Vagina (tissue), 2 donors: ENCODE measurements at places on chromosomes 1 and 21.

DNA sequence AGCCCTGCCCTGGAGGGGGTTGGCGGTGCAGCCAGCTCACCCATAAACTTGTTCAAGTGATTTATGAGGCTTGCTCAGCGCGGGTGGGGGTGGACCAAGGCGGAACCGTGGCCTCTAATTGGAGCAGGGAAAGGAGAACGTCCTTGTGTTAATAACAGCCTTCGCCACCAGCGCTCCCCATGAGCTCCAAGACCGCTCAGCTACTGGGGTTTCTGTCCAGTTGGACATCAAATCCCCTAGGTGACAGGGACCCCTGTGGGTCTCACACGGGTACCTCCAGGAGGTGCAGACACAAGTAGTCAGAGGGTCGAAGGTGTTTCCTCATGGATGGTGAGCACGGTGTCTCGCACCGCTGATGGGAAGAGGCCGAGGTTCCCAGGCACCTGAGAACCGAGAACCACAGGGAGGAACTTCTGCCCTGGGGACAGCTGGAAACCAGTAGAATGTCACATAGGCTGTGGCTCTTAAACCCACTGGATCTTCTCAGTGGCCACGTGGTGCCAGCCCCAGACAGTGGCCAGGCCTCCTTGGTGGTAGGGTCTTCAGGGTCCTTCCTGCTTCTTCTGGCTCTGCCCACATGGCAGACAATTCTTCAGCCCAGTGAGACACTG, 3.7 kb upstream of the ACTRT2 start:
- DNase-seq: no peak

GRCh38 chr1:20698195-20698910, 19.5 kb downstream of the KIF17 start:
- DNase-seq: no peak

GRCh38 chr1:200802865-200803512, 64.3 kb downstream of the CAMSAP2 start:
- DNase-seq: no peak

GRCh38 chr21:31554511-31555022, 104.9 kb upstream of the SOD1 start:
- DNase-seq: no peak

DNA sequence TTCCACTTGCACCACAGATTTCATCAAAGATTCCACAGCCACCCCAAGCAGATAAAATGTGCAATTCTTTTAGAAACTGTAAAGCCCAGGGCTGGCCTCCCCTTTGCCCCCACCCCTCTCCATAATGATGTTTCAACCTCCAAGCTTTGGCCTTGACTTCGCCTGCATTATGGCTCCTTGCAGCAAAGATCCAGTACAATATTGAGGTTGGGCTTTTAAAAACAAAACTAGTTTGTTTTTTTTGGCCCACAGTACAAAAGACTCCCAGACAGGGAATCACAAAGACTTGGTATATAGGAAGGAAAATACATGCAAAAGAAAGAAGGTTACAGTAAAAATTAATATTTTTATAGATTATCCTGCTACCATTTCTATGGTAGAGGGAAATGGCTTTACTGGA, 356.5 kb upstream of the PTBP2 start:
- DNase-seq: no peak

GRCh38 chr1:166969074-166969677, 6.2 kb downstream of the ILDR2 start:
- DNase-seq: no peak

- DNase-seq: no peak
These were observed 53.4 kb downstream of the RPS6KA1 start for GRCh38 chr1:26582836-26583460.

GRCh38 chr1:197304638-197305200, 36.7 kb downstream of the CRB1 start:
- DNase-seq: no peak

GRCh38 chr1:55074455-55074854, 35.1 kb downstream of the PCSK9 start:
- no peak for DNase-seq

DNA sequence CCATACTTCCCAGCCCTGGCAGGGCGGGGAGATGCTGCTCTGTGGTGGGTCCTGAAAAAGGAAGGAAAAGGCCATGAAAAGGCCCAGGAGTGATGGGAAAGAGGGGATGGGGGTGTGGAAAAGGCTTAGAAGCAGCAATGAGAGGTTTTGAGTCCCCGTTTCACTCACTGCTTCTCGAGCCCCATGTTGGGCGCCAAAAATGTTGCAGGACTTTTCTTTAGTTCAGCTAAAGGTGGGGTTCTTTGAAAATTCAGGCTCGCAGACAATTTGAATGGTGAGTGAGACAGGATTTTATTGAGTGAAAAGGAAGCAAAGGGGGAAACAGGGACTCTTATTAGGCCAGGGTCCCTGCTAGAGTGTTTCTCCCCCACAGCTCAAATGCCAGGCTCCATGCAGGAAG, 93.1 kb downstream of the MRPS6 start:
- no peak for DNase-seq

GRCh38 chr1:214753236-214753852, 150.3 kb downstream of the CENPF start:
- DNase-seq: no peak

DNA sequence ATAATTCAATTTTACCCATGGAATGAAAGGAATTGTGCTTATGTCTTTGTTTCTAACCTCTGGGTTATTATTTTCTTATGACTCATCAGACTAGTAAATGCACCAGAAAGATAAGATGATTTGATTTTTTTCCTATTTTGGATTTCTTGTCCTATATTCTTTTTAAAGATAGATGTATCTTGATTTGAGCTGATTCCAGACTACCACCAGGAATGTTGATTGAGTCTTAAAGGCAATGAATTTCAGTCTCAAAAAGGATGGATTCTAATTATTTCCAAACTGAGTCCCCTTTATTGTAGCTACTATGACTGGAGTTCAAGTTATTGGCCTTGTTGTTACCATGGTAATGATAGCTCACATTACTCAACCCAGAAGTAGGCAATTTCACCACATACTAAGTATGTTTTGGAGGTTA, 95.8 kb upstream of the RGS4 start:
- DNase-seq: no peak

GRCh38 chr21:43939443-43940328, 72.4 kb upstream of the TRAPPC10 start:
- DNase-seq: no peak

DNA sequence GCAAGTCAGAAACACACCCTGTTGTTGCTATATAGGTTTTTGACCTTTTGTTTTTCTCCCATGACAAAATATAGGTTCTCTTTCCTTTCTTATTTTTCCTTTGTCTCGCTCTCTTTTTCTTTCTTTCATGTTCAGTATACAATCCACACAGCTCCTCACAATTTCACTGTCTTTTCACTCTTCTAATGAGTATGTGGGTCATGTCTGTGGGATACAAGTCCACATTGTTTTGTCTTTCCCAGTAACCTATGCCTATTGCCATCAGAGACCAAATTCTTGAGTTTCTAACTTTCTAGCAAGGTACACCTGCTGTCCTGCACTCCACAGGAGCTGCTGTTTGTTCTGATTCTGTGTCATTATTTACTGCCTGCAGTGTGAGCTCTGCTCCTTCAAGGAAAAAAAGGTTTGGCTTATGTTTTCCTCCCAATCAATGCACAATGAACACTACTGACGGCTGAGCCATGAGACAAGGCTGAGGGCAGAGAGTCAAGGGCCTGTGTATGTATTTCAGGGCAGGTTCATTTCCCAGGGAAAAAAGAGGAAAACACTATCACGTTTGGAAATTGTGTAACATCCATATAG, 453.8 kb downstream of the NEGR1 start:
- no peak for DNase-seq

DNA sequence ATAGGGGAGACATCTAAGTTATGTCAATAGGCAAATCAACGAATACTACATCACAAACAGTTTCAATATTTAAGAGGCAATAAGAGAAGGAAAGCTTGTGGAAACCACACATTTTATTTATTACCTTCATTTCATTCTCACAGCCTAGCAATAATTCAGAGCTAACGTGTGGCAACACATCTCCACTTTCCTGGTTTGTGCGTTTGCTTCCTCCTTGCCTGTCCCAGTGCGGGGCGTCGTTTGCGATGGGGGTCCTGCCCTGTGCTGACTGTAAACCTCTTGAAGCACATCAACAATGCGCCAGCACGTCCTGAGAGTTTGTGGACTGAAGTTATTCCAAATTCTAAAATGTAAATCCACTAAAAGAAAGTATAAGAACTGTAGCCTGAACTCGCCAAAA, 14.4 kb upstream of the VPS26C start:
- DNase-seq: no peak
